ENCODE measurements at places on chromosomes 3 and 15.

GRCh38 chr3:14533457-14533958 lies 6.6 kb downstream of the GRIP2 start:
- no peak for DNase-seq

- DNase-seq: no peak
Measured at GRCh38 chr15:34133511-34133910, 31.6 kb downstream of the PGBD4 start.

GRCh38 chr3:197258168-197258755 lies 40.1 kb downstream of the DLG1 start:
- DNase-seq: no peak

GRCh38 chr3:98994128-98994762 lies 92.8 kb upstream of the DCBLD2 start:
- DNase-seq: no peak

All from natural killer cell treated with Interleukin-12 subunit alpha and Interleukin-12 subunit beta and Interleukin-15 and Interleukin-18, amount 100 ng/mL, for 72 hours (primary cell).